DND-41 (cell line): ENCODE measurements at places on chromosomes 12 and 14.

DNA sequence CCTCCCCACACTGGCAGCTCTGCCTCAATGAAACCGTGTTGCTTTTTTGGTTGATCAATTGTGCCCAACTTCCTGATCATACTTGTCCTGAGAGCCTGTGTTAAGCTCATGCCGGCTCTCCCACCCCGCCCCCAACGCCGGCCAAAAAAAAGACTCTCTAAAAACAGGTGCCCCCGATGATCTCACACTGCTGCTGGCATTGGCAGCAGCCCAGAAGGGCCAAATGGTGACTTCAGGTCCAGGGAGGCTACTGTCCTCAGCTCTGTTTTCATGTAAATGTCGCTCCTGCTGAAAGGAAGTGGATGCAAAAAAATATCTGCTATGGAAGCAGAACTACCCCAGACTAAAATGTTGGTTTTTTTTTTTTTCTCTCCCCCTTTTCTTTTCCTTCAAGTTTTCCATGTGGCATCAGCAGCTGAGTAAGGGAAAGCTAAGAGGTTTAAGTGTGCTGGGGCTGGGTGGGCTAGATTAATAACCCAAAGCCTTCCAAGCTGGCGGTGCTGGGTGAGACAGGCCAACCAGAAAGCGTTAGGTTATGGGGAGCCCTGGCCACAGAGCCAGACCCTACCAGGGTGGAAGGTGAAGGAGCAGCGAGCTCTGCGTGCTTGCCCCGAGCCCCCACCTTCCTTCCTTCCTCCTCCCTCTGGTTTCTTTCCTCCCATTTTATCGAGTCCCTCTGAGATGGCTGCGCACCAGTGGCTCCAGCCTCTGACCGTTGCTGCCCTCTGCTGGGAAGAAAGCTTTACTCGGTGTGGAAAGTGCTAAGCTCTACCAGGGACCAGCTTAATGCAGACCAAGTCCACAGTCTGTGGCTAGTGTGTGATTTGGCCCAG lies 396.1 kb downstream of the NRXN3 start:
- peak; percentile 68 for DNase-seq

- no peak for DNase-seq
Observed at GRCh38 chr12:53195516-53196420, 11.3 kb downstream of the ITGB7 start.

- no peak for DNase-seq
Observed at GRCh38 chr14:75823334-75823733, 158.5 kb downstream of the TGFB3 start.

DNA sequence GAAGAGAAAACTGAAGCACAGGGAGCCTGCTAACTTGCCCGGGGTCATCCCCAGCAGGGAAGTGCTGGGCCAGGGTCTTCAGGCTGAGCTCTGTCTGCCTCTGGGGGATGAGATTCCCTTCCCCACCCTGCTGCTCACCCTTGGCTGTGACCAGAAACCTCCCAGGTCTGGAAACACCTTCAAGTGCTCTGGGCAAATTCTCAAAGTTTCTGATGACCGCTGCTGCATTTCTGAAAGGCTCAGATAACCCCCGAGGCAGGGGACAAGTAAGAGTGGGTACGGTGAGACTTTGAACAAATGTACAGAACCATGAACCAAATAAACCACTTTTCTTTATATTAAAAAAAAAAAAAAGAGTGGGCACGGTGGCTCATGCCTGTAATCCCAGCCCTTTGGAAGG lies 41.3 kb downstream of the LTBP2 start:
- no peak for DNase-seq

- no peak for DNase-seq
Observed at GRCh38 chr12:11689591-11690186, 40.2 kb downstream of the ETV6 start.

- no peak for DNase-seq
Observed at GRCh38 chr12:124030008-124030407, 57.0 kb downstream of the ZNF664 start.
